ENCODE measurements at places on chromosomes 5 and 9.
A peak's percentile ranks its signal among the peaks of the same experiment; 100 is the strongest.

DNA sequence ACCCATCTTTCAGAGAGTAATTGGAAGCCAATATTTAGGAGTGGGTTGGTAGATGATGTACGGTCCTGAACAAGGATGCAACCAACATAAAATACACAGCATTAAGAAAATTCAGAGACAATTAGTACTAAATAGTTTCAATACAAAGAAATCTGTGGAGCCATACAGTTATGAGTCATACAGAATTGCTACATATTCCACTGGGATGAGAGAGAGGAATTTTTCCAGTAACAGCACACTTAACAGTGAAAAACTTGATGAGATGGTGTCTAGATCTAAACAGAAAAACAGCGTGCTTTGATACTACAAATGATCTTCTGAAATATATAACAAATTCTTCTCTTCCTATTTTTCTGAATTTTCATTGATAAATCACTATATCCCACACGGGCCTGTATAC lies 1999.3 kb upstream of the CDH9 start:
- no peak for DNase-seq

- no peak for DNase-seq
Observed at GRCh38 chr9:92986176-92987119, 39.1 kb downstream of the FGD3 start.

GRCh38 chr9:130944510-130945058 lies 5.5 kb upstream of the FIBCD1 start:
- no peak for DNase-seq

- peak; percentile 33 for DNase-seq
Observed at GRCh38 chr5:96936431-96937320, 796 bp downstream of the LNPEP start.

DNA sequence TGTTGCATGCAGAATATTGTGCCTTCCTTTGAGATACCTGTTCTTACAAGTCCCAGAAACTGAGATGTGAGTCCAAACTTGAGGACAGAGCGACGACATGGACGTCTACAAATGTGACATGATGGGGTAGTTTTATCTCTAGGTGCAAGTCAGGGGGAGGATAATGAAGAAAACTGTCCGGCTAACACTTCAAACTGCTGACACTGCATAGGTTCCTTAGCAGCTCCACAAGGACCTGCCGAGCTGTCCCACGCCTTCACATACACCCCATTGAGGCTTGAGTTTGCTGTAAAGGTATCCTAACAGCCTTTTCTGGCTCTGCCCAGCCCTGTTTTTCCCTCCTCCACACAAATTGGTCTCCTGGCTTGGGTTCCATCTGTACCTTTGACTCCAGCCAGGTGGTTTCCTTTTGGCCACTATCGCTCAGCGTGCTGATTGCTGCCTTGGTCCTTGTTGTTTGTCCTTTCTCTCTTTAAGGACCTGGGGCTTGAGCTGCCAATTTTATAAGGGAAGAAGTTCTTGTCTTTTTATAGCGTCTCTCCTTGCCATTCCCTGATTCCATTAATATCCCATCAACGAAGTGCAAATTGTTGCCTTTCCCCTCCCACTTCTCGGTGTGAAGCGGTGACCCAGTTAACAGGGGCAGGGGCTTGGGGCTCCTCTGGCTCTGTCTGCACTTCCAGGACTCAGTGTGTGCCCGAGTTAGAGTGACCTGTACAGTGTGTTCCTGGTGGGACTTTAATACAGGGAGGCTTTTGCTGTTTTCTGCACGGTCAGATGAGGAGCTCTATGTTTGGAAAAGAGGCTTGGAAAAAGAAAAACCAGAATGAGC lies 100.3 kb downstream of the PCSK1 start:
- DNase-seq: no peak

- DNase-seq: no peak
Observed at GRCh38 chr9:123702483-123702882, 227.4 kb downstream of the DENND1A start.

- no peak for DNase-seq
Observed at GRCh38 chr5:156927545-156927944, 35.5 kb downstream of the TIMD4 start.

DNA sequence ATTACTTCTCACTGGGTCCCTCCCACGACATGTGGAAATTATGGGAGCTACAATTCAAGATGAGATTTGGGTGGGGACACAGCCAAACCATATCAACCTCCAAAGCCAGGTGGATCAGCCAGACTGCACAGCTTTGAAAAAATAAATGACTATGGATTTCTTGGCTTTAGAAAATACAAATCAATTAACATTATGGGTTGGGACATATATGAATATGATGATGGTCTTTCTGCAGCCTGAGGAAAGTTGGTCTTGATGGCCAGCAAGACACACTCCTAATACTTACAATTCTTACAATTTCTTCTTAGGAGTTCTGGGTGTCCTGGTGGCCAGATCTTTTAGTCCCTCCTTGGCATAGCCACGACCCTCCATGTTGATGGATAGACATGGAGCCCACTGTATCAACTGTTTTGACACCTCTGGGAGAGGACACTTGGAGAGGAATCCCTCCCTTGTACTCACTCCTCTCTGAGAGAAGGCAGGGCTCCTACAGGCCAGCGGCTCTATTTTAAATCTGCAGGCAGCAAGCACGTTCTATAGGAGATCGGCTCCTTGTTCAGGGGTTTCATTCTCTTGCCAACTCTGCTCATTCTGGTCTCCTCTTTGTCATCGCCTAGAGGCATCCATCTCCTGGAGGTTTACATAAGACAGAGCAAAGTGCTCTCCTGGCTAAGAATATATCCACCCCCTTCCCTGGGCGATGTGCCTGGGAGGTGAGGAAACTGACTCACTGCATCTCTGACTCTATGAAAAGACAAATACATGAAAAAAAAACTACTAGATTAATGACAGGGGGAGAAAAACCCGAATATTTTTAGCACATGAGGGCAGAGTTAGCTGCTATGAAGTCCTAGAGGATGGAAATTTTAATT lies 145.9 kb downstream of the CARTPT start:
- peak; percentile 40 for DNase-seq

DNA sequence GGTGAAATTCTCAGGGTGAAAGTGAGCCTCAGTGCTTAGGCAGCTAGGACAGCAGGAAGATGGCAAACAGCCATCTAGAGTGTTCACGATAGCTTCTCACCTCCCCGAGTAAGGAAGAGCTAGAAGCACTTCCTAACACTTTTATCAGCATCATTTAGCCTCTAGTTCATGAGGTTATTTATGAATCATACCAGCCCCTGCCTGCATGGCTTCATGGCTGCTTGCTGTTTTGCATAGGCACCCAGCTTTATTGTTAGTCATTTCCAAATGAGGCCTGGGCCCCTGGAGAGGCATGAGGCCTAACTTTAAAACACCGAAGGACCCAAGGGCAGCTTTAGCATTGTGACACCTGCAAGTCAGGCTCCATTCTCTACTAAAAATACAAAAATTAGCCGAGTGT lies 134.9 kb upstream of the PANK3 start:
- no peak for DNase-seq

GRCh38 chr9:27414220-27414761 lies 109.8 kb upstream of the IFNK start:
- no peak for DNase-seq

DNA sequence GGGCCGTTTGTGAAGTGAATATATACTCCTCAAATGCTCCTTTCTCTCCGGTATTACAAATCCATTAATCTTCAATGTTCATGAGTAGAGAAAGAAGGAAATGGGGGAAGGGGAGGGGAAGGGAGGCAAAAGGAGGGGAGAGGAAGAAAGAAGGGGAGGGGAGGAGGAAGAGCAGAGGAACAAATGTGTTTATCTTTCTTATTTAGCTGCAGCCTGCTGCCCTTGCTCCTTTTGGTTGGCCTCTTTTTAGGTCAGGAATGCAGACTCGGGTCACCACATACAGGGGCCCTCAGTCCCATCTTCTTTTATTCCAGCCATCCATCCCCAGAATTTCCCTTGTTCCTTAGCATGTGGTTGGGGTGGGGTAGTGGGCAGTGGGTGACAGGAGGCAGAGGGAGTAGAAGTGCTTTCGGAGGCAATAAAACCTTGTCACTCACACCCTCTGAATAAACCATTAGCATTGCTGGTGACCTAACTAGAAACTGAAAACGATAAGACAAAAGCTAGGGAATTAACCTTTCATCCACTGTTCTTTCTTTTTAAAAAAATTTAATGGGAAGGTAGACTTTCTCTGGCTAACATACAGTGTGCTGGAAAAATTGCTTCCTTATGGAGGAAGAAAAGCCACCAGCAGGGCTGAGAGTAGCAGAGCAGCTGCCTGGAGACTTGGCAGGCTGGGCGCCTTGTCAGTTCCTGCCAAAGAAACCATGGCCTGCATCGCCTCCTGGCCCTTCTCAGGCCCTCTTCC lies 16.8 kb upstream of the PRLR start:
- no peak for DNase-seq

DNA sequence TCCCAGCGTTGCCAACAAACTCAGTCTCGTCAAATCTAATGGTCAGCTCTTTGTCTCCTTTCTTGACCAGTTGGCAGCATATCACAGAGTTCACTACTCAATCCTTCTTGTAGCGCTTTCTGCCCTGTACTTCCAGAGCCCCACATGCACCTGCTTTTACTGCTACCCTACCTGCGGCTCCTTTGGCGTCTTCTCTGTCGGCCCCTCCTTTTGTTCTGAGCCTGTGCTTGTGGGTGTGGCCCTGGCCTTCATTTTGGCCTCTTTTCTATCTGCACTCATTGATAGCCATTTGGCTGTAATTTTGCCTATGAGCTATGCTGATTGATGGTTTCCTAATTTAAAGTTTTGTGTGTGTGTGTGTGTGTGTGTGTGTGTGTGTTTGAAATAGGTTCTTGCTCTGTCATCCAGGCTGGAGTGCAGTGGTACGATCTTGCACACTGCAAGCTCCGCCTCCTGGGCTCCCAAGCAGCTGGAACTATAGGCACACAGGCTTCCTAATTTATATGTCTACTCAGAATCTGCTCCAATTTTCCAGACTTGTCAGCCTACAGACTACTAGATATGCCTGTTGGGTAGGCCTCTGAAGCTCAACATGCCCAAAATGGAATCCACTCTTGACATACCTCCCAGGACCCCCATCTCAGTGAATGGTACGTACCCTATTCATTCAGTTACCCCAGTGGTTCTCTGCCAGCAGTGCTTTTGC lies 32.3 kb downstream of the ARPC5L start:
- DNase-seq: no peak

- DNase-seq: peak; percentile 42
Observed at GRCh38 chr5:77563475-77563874, 71.4 kb upstream of the WDR41 start.

GRCh38 chr5:176590035-176590717 lies 19.8 kb downstream of the GPRIN1 start:
- no peak for DNase-seq

- DNase-seq: no peak
Observed at GRCh38 chr5:170480260-170480659, 23.6 kb upstream of the KCNIP1 start.

DNA sequence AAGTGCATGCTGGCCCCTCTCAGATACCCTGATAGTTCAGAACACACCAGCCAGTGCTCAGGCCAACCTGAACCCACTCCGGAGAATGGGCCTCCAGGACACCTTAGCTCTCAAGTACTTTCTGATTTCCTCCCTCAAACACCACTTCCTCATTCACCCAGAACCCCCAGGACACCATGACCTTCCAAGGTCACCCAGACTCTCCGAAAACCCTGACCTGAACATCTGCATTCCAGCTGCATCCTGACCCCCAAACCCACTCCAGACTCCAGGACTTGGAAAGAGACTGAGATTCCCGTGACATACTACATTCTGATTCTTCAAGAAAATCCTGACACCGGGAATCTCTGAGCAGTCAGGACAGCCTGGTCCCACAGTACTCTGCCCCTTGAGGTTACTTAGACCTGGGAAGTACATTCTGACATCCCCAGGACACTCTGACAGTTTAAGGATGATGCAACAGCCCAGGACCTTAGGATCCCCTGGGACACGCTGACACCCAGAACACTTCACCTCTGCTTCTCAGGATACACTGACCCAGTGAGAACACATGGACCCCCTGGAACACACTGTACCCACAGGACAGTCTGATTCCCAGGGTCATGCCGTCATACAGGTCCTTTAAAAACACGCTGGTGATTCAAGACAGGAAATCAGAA lies 747 bp upstream of the PROP1 start:
- DNase-seq: no peak

GRCh38 chr5:16867577-16867953 lies 68.5 kb downstream of the MYO10 start:
- no peak for DNase-seq

- DNase-seq: no peak
Observed at GRCh38 chr5:155402927-155403640, 389.5 kb downstream of the KIF4B start.

DNA sequence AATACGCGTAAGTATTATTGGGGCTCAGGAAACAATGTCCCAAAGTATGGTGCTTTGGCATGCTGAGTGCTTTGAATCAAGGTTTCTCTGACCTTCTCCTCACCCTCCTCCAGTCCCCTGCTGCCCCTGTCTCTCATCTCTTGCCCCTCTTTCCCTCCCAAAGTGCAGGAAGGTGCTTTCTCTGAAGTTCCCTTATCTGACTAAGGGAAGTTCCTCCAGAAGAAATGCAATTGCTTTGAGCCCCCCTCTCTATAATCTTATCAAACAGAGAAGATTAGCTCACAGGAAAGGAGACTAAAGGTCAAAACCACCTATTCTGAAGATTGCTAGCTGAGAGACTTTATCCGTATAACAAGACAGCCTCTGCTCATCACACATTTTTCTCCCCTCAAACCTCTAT lies 288.1 kb downstream of the ARL15 start:
- DNase-seq: no peak

DNA sequence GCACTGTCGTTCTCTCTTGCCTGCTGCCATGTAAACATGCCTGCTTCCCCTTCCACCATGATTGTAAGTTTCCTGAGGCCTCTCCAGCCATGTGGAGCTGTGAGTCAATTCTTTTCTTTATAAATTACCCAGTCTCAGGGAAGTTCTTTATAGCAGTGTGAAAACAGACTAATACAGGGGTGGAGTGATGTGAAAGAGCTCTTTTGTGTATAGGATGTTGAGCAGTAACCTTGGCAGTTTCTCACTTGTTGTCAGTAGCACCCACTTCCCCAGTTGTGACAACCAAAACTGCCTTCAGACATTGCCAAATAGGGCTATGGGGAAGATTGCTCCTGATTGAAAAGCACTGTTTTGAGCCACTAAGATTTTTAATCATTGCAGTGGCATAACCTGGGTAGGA lies 552.2 kb upstream of the ZNF462 start:
- DNase-seq: no peak

DNA sequence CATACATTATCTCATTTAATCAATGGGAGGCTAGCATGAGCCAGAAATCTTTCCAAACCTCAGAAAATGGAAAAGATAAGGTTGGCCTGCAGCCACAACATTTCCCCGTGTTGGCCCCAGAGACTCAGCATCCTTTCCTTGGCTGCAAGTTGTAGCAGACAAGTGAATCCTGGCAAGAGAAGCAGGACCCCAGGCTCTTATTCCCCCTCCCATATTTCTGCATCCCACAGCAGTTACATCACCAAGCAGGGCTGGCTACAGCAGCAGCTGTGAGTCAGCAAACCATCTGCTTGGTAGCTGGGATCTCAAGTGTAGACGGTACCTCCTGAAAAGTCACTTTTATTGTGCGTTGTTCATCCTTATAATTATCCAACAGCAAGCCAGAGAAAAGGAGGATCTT lies 212.4 kb downstream of the GNA14 start:
- no peak for DNase-seq

GRCh38 chr9:6229619-6230018 lies 14.0 kb downstream of the IL33 start:
- DNase-seq: peak; percentile 88

Measured in NCI-H2081 (cell line).